ENCODE measurements at places on chromosomes 1 and 21. TPM values are rescaled to one million over a fixed set of nuclear protein-coding genes. Genes with fewer than 3 reads are reported as not detected.

The LRRC52 gene
- not detected for total RNA-seq

GRCh38 chr21:29416268-29416667 lies 117.5 kb downstream of the BACH1 start:
- DNase-seq, result no peak

The EPS8L3 gene
- not detected for total RNA-seq

GRCh38 chr21:29680273-29680672 lies 259.5 kb downstream of the GRIK1 start:
- DNase-seq, result no peak

The PUSL1 gene
- total RNA-seq, result 46.5 TPM

- no peak for DNase-seq
These were observed 18.2 kb downstream of the OR2C3 start for GRCh38 chr1:247517795-247518612.

GRCh38 chr1:178451529-178451928 lies 45.2 kb downstream of the CLEC20A start:
- DNase-seq, result no peak

DNA sequence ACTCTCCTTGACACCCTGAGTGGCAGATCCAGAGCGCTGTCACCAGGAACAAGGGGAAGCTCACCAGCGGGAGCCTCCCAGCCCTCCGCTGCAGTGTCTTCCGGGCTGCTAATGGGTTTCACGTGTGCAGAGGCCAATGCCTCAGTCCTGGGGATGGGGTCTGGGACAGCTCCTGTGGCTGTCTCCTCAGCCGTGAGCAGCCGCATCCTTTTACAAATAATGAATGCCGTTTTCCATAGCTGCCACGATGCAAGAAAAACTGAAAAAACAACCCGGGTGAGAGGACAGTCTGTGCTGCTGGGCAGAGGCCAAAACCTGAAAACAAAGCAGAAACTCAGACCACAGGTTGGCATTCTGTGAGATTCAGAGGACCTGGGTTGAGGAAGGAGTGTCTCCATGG lies 212.2 kb upstream of the RAB4A start:
- no peak for DNase-seq

- DNase-seq, result no peak
These were observed 42.9 kb downstream of the MAGI3 start for GRCh38 chr1:113433184-113433583.

- no peak for DNase-seq
These were observed 529 bp upstream of the PRMT2 start for GRCh38 chr21:46634966-46635323.

The CFHR4 gene
- not detected for total RNA-seq

The CDC7 gene
- 12.4 TPM for total RNA-seq

- no peak for DNase-seq
These were observed 7.1 kb upstream of the DIPK1A start for GRCh38 chr1:92968138-92969032.

The PGBD5 gene
- 12.9 TPM for total RNA-seq

GRCh38 chr1:240285540-240285939 lies 193.9 kb downstream of the FMN2 start:
- DNase-seq, result no peak

DNA sequence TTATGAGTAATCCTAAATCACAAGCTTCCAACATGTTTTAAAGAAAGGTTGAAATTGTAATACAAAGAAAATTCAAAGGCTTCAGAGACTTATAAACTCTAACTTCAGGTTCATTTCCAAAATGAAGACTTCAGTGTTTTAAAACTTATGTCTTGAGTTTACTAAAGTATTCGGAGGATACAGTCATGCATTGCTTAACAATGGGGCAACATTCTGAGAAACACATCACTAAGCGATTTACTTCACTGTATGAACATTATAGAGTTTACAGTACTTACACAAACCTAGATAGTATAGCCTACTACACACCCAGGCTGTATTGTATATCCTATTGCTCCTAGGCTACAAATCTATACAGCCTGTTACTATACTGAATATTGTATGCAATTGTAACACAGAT lies 38.3 kb downstream of the CEP170 start:
- DNase-seq, result no peak

GRCh38 chr1:54002544-54003248 lies 15.3 kb downstream of the LDLRAD1 start:
- DNase-seq, result no peak

DNA sequence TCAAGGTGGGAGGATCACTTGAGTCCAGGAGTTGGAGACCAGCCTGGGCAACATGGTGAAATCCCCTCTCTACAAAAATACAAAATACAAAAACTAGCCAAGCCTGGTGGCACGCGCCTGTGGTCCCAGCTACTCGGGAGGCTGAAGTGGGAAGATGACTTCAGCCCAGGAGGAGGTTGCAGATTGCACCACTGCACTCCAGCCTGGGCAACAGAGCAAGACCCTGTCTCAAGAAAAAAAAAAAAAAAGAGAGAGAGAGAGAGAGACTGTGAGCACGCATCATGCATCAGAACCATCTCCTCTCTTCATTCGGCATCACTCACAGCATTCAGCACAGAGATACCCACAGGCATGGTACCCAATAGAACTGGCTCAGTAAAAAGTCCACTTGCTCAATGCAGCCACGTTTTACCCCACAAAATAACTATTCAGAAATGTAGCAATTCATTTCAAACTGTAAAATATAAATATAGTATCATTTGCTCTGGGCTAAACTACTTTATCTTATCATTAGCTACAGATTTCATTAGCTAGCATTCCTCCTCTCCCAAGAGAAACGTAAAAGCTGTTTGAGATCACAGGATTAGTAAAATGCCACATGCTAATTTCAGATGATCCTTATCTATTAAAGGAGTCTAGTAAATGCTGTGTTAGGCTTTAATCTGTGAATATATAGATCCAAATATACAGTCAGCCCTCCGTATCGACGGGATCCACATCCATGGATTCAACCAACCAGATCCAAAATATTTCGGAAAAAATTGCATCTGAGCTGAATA lies 11.7 kb downstream of the LBR start:
- DNase-seq, result no peak

- no peak for DNase-seq
These were observed 1.5 kb upstream of the KRTAP10-6 start for GRCh38 chr21:44593598-44594405.

- DNase-seq, result no peak
These were observed 114.7 kb upstream of the IRF2BP2 start for GRCh38 chr1:234724516-234725176.

The S100A9 gene
- total RNA-seq, result 88.6 TPM

- DNase-seq, result no peak
These were observed 76.3 kb downstream of the RD3 start for GRCh38 chr1:211415700-211416099.

The SELENBP1 gene
- 2.7 TPM for total RNA-seq
